RKO (cell line): ENCODE measurements at places on chromosomes 2 and 18.
A peak's percentile ranks its signal among the peaks of the same experiment; 100 is the strongest.

DNA sequence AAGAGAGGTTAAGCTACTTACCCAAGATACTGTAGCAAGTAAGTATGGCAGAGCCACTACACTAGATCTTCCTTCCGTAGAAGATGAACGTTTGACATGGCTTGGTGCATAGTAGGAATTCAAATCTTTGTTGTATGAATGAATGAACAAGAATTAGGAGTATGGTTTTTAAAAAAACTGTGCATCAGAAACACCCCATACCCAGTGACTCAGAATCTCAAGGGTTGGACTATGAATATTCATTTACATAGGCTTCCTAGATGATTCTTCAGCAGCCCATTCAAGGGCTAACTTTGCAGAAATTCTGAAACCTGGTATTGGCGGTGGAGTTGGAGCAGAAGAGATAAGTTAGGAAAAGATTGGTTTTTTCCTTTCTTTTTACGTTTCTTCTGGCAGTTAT is 5.4 kb downstream of the ACTR3 start:
- DNase-seq = peak; percentile 18

DNA sequence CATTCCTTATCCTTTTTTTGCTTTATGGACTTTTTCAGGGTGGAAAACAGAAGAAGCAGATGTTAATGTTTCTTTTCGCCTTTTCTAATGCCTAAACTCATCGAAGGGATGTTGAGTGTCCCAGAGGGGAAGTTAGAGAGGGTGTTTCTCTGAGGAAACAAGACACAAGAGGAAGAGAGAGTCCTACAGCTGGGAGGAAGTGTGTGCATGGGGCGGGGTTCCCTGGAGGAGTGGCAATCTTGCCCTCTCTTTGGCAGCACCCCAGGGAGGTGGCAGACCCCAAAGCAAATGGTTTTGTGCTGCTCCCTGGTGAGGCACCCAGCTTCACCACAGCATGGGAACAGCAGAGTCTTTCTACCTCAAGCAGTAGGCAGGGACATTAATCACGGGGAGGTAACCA is 377.6 kb downstream of the RND3 start:
- no peak for DNase-seq

DNA sequence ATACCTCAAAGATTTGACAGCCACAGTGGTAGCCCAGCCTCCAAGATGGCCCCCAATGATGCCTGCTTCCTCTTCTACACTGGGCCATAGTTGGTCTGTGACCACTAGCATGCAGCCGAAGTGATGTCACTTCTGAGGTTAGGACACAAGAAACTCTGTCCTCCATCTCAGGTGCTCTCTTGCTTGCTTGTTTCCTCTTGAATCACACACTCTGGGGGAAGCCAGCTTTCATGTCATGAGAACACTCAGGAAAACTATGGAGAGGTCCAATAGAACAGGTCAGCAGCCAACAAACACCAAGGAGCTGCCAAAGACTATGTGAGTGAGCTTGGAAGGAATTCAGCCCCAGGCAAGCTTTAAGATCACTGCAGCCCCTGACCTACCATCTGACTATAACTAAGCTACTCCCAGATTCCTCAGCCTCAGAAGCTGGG is 3.3 kb upstream of the ADAM17 start:
- DNase-seq = no peak

GRCh38 chr2:215933151-215933550 is 80.2 kb downstream of the MREG start:
- DNase-seq = no peak

DNA sequence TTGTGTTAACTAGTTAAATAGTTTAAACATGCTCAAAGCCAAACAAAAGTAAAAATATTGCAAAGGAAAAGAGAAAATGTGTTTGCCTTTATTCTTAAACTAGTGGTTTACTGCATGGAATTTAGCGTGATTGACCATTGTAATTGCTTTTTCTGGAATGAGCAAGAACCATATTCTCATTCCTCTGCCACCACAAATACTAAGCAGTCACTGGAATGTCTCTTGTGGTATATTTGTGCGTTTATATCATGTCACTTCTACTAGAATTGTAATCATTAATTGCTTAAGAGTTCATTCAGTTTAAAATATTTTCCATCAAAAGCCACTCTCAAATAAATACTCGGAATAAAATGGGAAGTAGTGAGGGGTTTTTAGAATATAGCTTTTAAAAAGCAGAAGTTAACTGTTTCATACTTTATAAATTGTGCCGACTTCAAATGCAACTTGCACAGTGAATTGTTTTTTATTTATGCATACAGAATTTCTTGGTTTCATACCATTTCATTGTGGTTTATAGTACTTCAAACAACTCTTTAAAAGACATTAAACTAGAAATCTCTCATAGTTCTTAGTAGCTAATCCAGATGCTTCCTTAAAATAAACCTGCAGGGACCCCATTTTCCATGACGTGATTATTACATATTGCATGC is 288.1 kb downstream of the EPHA4 start:
- no peak for DNase-seq

GRCh38 chr2:184834699-184835397 is 236.5 kb downstream of the ZNF804A start:
- no peak for DNase-seq

DNA sequence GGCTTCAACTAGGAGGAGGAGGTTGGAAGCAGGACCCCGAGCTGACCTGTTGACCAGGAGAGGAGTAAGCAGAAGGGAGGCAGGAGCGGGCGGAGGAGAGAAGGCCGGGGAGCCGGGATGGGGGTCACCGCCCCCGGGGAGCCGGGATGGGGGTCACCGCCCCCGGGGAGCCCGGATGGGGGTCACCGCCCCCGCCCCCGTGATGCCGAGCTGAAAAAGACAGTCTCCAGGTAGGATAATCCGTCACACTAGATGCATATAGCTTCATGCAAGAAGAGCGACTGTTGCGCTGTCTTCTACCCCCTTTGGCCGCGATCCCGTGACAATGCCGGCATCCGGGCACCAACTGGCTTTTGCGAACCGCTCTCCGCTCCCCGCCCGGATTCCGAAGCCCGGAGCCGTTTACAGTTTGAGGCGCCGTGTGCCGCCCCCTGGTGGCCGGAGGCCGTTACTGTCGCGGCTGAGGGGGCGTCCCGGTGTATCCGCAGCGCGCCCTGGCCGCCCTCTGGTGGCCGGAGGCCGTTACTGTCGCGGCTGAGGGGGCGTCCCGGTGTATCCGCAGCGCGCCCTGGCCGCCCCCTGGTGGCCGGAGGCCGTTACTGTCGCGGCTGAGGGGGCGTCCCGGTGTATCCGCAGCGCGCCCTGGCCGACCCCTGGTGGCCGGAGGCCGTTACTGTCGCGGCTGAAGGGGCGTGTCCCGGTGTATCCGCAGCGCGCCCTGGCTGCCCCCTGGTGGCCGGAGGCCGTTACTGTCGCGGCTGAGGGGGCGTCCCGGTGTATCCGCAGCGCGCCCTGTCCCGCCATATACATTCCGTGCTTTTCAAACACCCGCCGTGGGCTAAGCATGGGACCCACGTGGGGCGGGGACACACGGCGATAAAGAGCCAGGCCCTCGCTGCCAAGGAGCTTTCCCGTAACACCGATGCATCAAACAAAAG is 89.6 kb downstream of the ACTR3 start:
- DNase-seq = no peak

DNA sequence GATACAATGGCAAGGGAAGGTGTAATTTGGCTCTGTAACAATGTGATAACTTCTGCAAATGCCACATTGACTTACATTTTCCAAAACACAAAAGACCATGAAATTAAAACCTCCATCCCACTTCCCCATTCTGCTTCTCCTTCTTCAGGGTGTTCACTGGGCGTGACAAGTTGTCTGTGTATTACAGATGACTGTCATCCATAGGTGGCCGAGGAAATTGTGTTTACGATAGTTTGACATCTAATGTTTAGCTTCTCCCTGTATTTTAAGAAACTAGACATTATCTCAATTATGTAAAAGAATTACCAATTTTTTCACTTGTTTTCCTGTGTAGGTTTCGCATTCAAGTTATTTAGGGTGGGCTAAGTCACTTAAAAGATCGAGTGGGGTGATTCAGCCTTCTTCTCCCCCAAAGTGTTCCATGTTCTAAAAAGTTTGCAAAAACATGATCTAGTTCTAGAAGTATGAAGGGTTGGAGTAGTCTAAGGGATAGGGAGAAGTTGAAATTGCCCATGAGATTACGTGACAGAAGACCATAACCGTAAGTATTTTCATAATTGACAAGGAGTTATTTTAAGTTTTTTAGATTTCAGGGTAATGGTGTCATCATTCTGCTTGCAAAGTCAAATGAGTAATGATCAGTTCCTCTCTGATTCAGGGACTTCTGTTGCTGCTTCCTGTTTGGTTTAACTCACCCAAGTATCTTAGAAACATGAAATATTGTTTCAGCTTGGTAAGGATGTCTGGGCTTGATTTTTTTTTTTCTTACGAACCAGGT is 25.2 kb upstream of the CYTIP start:
- DNase-seq = peak; percentile 54

DNA sequence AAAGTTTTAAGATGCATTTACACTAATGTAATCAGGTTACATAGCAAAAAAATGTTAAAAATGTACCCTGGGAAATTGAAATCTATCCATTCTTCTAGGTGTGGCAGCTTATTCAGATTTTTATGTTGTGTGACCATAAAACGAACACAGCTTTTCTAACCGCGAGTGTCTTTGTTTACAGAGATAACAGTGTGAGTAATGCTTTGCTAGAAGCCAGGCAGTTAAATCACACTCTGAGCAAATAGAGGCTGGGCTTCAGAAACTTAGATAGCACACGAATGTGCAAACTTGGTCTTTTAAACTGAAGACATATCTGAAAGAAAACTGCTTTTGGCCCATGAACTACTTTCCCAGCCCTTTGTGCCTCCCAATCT is 116.1 kb downstream of the SPTBN1 start:
- no peak for DNase-seq

- no peak for DNase-seq
Measured at GRCh38 chr2:113118263-113118657, 9.1 kb upstream of the IL1RN start.

- DNase-seq = no peak
Measured at GRCh38 chr2:175003875-175004729, 1.1 kb downstream of the CHN1 start.

DNA sequence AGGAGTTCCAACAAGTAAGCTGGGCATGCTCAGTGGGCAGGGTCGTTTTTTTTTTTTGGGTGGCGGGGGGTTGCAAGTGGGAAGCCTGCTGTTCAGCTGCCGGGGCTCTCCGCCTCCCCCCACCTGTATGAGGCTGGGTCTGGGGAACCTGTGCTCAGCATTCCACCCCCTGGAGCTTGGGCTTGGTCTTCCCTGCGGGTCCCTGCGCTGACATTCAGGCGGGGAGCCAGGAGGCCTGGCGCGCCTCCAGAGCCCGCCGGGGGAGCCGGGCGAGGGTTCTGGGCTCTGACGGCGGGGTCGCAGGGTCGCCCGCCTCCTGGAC is 822 bp upstream of the GPD2 start:
- DNase-seq = no peak

DNA sequence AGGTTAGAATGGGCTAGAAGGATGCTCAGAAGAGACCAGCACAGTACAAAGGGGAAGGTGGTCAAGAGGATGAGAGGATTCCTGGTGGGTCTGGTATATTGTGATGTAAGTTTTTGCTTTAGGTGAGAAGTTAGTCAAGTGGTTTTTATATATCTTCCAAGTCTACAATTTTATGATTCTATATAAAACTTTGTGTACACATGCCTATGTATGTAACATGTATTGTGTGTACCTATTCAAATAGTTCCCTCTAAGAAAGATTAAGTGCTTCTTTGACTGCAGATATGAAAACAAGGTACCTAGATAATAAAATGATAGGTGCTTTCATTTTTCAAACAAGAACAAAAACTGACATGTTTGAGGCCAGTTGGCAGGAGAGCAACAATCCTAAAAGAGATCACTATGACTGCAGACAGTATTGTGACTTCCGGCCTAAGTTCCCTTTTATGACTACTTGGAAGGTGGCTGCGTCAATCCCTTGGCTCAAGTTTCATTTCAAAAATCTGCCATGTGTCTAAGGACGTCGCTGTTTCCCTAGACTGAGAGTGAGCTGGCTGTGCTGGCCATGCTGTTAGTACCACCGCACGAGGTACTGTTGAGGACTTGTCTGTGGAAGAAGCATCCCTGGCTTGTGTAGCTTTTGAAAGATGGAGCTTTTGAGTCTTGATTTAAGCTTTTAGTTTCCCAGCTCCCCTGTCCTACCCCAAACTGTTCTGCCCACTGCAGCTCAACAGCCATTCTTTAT is 123.1 kb downstream of the PRPF40A start:
- DNase-seq = no peak

DNA sequence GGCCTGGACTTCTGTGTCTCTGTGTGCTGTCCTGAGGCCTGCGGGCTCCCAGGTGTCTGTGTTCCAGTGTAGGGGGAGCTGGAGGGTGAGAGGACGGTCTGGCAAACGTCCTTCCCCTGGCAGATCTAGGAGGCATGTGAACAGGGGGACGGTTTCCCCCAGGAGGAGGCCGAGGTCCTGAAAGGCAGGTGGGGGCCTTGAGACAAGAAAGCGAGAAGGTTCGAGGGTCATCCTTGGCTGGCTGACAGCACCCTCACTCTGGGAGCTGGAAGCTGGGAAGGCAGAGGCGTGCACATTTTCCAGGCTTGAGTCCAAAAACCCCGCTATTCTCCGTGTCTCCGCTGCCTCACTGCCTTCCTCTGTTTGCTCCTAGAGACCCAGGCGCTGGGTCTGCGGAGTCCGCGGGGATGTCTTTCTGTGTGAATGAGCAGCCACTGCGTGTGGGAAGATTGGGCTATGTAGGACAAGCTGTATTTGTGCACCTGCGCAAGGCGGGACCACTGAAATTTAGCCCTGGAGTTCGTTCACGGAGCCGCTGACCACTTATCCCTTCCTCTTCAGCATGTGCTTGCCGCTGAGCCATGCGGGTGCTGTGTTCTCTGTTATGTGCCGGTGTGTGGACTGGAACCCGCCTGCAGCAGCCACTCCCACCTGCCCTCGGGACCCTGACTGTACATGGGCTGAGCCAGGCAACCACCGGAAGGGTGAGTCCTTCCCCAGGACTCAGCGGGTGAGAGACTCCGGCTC is 43.7 kb downstream of the TWIST2 start:
- DNase-seq = no peak

DNA sequence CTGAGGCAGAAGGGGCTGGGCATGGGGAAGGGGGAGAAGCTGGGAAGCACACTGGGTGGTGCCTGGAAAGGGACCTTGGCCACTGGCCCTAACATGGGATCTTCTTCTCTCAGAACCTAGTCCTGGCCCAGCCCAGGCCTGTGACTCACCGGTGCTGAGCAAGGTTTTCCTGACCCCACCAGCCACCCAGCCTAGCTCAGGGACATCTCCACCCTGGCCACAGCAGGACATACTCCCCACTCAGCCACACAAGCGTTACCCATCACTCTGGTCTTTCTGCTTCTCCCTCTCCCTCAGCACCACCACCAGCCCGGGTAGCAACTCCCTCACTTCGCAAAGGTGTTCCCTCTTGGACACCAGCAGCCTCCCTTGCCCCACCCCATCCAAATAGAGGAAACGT is 22.8 kb downstream of the TNS1 start:
- DNase-seq = no peak

DNA sequence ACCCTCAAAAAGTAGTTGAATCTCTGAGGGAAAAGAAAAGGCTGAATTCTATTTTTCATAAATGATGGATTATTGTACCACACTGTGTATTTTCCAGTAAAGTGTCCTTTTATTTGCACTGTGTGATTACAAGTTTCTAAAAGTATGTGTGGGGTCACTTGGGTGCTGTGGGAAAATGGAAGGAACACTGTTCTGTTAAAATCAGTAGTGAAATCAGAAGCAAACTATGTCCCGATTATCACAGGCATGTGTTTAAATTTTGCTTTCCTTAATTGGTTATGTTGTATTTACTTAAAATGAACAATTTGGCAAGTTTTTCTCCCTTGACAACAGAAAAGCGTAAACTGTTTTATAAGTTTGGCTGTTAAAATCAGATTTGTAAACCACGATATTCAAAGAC is 353.1 kb downstream of the ARHGAP15 start:
- DNase-seq = no peak
